Activated CD8-positive, alpha-beta T cell treated with anti-CD3 and anti-CD28 coated beads, Interleukin-2, amount 10 ng/mL, durations not matched to agents 7 days and 5 days (primary cell): ENCODE measurements at places on chromosomes 11 and 22. TPM values are rescaled to one million over a fixed set of nuclear protein-coding genes. Genes with fewer than 3 reads are reported as not detected.

Gene MIAT
- total RNA-seq: 23.6 TPM

DNA sequence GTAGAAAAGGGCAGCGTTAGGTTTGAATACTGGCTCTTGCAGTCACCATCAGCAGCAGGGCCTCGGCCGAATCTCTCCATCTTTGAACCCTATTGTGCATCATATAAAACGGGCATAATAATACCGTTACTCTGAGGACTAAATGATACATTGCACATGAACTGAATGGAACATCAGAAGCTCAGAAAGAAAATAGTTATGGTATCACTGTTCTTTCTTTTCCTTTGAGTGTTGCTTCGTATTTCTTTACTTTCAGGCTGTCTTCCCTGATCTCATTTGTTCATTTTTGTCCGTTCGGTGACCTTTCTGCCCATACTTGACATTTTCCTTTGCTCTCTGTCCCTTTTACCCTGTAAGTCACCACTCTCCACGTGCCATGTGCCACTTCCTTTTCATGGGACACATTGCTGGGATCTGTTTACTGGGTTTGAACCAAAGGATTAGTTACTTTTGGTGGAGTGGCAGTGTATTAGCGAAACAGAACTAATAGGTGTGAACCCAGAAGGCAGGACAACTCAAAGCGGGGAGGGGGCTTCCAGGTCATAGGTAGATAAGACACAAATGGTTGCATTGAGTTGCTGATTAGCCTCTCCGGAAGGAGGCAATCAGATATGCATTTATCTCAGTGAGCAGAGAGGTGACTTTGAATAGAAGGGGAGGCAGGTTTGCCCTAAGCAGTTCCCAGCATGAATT is 717 bp upstream of the ZNF202 start:
- no peak for DNase-seq

- DNase-seq: no peak
Measured at GRCh38 chr11:90434858-90435257, 212.0 kb upstream of the CHORDC1 start.

Gene POU2AF2
- not detected for total RNA-seq

DNA sequence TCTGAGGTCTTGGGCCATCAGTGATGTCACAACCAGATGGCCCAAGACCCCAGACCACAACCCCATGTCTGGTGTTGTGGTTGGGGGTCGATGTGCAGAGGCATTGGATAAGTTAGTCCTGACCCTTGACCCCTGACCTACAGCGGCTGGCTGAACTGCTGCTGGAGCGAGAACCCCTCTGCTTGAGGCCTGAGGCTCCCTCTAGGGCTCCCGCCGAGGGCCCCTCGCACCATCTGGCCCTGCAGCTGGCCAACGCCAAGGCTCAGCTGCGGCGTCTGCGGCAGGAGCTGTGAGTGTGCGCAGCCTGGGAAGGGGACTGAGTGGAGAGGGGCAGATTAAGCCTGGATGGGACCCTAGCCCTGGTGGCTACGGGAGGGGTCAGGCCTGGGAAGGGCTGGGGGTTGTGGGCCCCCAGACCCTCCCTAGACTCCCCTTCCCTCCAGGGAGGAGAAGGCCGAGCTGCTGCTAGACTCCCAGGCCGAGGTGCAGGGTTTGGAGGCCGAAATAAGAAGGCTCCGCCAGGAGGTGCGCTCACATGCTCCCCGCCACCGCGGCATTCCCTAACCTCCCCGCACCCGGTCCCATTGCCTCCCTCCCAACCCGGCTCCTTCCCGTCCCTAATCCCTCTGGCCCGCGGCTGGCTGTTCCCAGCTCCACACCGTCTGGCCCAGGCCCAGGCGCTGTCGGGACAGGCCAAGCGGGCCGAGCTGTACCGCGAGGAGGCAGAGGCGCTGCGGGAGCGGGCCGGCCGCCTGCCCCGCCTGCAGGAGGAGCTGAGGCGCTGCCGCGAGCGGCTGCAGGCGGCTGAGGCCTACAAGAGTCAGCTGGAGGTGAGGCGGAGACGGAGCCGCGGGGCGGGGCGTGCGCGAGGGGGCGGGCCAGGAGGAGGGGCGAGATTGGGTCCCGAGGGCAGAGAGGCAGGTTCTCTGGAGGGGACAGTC is 2.1 kb downstream of the CCDC88B start:
- peak; percentile 95 for DNase-seq

Gene HDHD5
- total RNA-seq: 38.5 TPM
